NCI-H82 (cell line): ENCODE measurements at places on chromosomes 1 and 21.

DNA sequence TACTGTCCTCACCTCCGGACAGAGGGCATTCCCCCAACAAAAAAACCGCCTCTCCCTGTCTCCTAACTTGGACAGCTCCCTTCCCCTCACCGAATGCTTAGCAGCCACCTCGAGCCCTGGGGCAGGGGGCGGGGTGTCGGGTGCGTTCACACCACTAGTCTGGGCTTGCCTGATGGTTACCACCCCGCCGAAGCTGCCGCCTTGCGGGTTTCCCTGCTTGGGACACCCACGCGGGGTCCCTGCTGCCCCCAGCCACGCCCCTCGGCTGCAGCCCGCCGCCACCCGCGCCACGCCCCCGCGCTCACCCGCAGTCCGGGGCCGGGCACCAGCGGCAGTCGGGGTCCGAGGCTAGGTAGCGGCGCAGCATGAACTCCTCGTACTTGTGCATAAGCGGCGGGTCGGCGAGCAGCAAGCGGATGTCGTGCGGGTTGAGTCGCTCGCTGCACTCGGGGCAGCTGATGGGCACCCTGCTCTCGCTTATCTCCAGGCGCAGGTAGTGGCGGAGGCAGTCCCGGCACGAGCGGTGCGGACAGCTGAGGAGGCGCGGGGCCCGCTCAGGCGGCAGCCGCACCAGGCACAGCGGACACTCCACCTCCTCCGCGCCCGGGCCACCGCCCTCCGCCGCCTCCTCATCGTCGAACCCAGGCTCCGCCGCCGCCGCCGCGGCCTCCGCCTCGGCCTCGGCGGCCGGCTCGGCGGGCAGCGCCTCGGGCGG is 706 bp downstream of the RNF19B start:
- peak; percentile 54 for DNase-seq

DNA sequence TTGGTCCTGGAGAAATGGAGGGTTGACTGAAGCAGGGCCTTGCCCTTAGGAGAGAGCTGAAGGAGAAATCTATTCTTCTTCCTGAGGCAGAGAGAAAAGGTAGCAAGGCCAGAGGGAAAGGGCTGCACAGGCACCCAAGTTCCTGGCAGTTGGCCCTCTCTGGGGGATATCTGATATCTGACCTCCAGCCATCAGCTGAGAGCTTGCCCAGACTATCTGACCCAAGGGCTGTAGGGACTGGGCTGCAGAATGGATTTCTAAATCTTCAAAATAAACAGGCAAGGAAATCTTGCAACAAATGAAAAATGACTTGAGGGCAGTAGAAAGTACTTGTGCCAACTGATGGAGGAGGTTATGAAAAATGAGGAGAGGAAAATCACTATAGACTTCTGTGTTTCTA is 498 bp upstream of the CLCA2 start:
- DNase-seq = no peak

DNA sequence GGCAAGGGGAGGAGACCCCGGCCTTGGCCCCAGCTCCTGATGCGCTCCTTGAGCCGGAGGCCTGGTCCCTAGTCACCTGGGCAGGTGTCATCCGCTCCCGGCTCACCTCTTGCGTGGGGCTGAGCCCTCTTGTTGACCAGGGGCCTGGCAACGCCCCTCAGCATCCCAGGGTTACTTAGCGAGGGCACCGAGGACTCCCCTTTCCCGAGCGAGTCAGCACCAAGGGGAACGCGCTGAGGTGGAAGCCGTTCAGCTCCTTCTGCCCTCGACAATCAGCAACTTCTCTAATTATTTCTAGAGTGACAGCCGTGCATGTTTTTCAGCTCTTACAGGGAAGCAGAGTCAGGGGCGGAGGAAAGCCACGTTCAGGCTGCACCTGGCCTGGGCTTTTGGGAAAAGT is 522 bp downstream of the SLC45A1 start:
- DNase-seq = no peak

DNA sequence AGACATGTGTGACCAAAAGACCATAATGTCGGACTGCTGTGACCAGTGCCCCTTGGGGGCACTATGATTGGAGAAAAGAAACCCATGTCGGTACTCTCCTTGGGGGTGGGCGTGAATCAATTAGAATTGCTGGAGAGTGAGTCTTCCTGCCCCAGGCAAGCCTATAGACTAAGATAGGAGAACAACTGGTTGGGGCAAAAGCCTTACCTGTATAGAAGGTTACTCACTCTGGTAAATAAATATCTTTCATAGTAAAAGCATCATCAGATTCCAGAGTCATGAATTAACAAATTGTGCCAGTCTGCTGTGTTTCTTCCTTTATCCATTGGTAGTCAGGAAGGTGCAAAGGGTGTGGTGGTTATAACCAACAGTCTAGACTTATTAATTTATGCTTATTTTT is 2.9 kb upstream of the PTGFRN start:
- no peak for DNase-seq

- no peak for DNase-seq
Measured at GRCh38 chr1:147051136-147051535, 113.0 kb downstream of the NBPF12 start.

GRCh38 chr21:42971897-42972275 is 2.5 kb upstream of the PKNOX1 start:
- DNase-seq = no peak

- DNase-seq = peak; percentile 88
Measured at GRCh38 chr1:156601122-156601830, at the start of gene GPATCH4. TSS of gene GPATCH4 (minus strand) at chr1:156601479.

GRCh38 chr1:50969611-50970508 is at the start of gene CDKN2C:
TSS of gene CDKN2C (plus strand) at chr1:50970245. CDS start at chr1:50970369, 124 bp downstream.
- peak; percentile 93 for DNase-seq

DNA sequence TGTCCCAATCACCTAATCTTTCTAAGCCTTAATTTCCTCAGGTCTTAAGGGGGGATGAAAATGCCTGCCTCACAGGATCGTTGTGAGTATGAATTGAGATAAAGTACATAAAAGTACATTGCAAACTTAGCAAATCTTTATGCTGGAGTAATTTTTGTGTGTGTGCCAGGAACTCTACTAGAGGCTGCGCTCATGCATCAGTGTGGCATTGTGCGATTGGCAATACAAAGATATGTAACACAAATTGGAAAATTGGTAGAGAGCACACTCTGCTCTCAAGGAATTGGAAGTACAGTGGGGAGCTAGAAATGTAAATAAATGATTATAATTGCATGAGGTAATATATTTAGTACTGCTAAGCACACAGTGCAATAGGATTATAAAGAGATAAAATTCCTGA is 398.3 kb downstream of the DUSP10 start:
- no peak for DNase-seq

DNA sequence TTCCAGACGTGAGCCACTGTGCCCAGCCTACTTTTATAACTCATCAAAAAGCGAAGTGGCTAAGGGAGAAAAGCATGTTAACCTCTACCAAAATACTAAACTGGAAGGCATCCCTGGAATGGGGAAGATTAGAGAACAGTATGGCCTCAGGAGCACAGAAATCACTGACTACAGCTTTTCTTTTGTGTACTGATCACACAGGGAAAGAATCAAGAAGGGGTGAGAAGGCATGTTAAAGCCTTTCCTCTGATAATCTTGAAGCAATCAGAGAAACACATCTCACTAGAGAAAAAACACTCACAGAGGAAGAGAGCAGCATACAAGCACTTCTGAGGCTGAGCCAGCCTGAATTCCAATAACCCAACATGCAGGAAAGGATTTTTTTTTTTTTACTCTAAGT is 10.7 kb downstream of the PCAT6 start:
- no peak for DNase-seq

GRCh38 chr1:166730299-166730888 is 108.9 kb upstream of the POGK start:
- peak; percentile 34 for DNase-seq

DNA sequence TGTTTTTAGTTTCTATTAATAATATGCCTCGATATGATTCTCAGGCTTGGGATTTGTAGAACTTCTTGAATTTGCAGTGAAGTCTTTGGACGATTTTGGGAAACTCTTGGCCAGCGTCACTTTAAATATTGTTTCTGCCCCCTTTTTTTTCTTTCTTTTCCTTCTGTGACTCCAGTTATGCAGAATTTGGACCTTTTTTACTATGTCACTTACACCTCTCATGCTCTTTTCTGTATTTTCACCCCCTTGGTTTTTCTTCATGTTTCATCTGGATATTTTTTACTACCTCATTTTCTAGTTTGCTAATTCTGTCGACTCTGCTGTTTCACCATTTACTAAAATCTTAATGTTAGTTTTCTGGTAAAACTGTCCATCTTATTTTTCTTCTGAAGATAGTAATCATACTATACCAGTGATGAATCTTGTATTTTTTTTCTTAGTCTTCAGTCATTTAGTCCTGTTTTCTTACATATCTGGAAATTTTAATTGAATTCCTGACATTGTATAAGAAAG is 173.6 kb downstream of the DHRS3 start:
- DNase-seq = no peak

GRCh38 chr1:59697150-59697800 is 117.5 kb upstream of the HOOK1 start:
- no peak for DNase-seq

GRCh38 chr21:34351786-34352241 is 12.0 kb upstream of the KCNE2 start:
- DNase-seq = peak; percentile 79
